Kidney (tissue), 22 donors: ENCODE measurements at places on chromosomes 5 and 9. TPM values are rescaled to one million over a fixed set of nuclear protein-coding genes. Genes with fewer than 3 reads are reported as not detected.

DNA sequence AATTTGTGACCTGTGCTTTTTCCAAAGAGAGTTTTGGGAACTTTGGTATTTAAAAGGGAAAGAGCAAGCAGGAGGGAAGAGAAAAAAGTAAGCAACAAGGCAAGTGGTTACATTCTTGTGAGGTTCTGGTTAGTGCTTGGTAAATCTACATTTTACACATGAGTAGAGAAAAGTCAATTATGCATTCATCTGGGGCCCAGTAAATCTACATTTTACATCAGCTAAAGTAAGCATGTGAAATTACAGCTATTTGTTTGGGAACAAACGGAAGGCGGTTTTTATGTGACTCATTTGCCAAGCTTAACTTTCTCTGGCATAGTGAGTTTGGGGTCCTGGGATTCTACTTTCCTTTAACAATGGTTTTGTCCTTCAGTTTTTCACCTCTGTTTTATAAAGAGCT lies 102.2 kb downstream of the SNX18 start:
- DNase-seq = no peak

GRCh38 chr5:77640589-77641396 lies 2.3 kb upstream of the OTP start:
- peak; percentile 13 for DNase-seq

- no peak for DNase-seq
Observed at GRCh38 chr9:108956631-108957026, 22.4 kb downstream of the ABITRAM start.

Gene PCDHB5
- 7.5 TPM for total RNA-seq
